ENCODE measurements at places on chromosomes 12 and 14.

DNA sequence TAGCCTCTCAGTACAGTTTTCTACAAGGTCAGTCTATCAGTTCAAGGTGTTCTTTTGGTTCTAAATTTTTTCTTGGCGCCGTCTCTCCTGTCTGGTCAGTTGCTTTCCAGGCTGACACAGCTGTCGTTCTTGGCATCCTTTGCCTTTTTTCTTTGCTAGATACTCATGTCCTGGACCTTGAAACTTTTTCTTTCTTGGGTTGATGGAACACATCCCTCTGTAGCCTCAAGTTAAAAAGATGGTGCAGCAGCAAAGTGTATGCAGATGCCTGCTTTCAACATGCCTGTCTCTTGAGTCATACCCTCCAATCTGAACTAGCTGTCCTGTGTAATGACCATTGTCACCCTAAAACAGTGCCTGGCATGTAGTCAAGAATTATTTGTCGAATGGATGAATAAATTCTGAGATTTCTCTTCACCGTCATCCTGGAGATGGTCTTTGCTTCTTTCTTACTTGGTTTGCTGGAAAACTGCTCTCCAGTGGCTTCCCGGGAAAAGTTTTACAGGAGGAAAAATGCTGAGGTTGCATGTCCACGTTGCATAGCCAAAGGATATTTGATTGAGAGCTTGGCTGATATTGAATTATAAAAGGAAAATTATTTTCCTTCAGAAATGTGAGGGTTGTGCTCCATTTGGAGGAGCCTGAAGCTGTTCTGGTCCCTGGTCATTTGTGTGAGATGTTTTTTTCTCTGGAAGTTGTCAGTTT lies 4.6 kb downstream of the NYNRIN start:
- DNase-seq: no peak

DNA sequence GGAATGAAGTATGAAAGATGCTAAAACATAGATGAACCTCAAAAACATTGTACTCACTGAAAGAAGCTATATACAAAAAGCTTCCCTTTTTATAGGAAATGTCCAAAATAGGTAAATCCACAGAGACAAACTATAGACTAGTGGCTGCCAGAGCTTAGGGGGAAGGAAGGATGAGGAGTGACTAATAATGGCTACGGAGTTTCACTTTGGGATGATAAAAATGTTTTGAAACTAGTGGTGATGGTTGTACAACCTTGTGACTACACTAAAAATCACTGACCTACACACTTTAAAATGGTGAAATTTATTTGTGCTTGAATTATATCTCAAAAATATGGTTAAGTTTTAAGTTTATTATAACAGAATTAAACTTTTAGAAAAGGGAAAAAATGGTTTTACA lies 37.1 kb upstream of the AMN1 start:
- no peak for DNase-seq

- no peak for DNase-seq
These were observed 3.7 kb upstream of the STAC3 start for GRCh38 chr12:57254506-57255280.

GRCh38 chr12:131785763-131786330 lies 42.3 kb upstream of the MMP17 start:
- no peak for DNase-seq

DNA sequence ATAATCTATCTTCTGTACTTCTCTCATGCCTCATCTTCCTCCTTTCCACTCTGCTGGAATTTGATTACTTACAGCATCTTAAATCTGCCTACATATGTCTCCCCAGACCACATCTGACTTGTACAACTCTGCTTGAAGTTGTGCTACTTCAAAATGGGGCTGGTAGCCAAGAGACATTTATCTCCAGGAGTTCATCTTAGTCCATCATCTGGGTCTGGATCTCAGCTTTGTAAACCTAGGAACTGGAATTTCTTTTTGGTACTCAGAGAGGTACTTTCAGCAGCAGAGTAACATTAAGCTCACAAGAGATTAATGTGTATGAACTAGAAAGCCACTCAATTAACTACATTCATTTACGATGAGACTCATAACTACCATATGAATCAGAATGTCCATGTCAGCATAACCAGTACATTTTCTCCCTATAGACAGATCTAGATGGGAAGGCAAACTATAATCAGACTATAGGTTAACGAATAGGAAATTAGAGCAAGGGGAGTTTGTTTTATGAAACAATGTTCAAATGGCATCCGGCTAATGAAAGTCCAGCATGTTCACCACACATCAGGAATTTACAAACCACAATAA lies 178.8 kb downstream of the CEP128 start:
- DNase-seq: no peak

GRCh38 chr12:125683748-125684381 lies 618.6 kb downstream of the AACS start:
- DNase-seq: peak; percentile 8

DNA sequence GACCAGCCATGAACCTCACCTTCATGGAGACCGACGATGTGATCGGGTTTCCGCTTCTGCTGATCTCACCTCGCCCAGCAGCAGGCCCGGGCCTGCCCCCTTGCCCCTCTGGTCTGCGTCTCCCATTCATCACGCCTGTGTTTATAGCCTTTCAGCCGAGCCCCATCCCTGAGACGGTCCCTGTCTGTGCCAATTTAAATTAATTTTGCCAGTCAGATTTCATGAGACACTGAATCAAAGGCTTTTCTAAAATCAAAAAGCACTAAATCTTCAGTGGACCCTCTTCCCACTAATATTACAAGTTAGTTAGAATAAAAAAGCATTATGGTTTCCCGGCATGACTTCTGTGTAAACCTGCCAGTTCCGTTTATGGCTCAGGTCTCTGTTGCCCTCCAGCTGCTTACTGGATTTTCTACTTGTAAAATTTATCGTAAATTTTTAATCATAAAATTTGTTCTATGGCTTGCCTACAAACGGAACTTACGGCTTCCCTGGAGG lies 155.9 kb downstream of the ESRRB start:
- DNase-seq: no peak

DNA sequence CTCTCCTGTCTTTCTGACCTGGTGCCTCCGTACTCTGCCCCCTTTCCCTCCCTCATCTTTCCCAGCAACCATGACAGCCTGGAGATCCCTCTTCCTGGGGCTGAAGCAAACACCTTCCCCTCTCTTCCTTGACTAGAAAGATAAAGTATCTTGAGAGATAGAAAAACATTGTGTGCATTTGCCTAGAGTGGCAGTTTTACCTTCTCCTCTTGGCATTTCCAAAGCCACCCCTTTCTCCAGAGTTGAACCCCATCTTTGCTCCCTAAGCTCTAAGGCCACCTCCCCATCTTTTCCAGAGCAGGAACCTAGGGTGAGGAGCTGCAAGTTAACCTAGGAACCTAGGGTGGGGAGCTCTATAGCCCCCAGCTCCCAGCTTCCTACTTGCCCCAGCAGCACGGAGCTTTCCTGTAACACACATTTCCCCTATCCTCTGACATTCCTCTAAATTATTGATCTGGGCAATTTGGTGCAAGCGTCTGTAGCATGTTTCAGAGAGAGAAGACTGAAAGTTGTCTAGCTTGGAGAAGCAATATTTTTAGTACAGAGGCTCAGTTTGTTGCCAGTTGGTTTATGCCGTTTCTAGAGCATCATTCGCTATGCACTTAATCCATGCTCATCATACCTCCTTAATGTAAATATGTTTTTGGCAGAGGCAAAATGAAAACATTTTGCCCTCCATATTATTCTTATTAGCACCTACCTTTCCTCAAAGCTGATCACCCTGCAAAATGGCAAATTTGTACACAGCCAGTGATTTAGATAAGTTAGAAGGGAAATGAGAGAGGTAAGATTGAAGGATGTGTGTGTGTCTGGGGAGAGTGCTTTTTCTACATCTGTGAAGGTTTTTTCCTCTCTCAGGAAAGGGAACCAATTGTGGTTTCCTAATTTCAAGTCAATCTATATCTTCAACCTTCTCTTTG lies 5.4 kb upstream of the TBX3 start:
- DNase-seq: no peak

DNA sequence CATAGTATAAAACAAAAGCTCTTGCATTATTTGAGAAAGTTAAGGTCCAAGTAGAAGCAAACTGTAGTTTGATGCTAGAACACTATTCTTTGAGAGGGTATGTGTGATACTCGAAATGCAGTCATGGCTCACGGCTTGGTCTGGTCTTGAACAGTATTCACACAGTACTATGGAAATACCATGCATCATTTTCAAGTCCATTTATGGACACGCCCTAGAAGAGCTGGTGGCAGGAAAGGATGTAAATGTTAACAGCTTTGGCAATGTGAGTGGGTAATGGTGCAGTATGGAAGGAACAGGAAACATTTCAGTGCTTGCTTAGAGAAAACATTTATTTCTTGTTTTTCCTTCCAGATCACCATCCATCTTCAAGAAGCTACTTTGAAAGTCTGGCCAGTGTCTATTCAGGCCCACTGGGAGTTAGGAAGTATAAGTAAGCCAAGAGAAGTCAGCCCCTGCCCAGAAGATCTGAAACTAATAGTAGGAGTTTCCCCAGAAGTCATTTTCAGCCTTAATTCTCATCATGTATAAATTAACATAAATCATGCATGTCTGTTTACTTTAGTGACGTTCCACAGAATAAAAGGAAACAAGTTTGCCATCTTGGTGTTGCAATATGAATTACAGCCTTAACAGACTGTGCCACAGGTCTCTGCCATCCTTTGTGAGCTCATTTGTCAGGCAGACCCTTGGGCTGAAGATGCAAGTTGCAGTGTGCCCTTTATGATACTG lies 5.7 kb upstream of the AKAP5 start:
- DNase-seq: no peak

- DNase-seq: no peak
These were observed 164.8 kb downstream of the AACS start for GRCh38 chr12:125229878-125230530.

- no peak for DNase-seq
These were observed 83.0 kb upstream of the FZD10 start for GRCh38 chr12:130079279-130079678.

DNA sequence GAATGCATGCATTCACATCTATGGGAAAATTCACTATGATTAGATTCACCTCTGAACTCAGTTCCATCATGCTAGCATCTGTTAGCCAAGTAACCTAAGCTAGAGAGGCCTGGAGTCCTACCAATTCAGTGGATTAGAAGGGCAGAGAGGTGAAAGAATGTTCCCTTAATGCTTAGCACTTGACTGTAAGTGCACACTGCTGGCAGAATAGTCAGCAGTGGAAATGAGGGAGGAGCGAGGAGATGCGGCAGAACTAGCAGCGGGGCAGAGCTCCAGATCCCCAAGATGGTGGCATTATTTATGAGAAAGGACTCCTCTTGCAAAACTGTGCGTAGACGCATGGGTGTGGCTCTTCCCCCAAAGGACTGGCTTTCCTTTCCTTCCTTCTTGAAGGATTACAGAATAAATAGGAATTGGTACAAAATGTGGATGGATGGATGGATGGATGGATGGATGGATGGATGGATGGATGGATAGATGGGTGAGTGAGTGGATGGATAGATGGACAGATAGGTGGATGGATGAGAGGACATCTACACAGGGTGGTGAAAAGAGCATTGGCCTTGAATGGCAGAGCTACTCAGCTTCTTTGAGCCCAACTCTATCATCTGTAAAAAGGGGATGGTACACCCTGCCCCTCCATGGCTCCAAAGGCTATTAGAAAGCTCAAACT lies 227.2 kb downstream of the CHST11 start:
- no peak for DNase-seq

DNA sequence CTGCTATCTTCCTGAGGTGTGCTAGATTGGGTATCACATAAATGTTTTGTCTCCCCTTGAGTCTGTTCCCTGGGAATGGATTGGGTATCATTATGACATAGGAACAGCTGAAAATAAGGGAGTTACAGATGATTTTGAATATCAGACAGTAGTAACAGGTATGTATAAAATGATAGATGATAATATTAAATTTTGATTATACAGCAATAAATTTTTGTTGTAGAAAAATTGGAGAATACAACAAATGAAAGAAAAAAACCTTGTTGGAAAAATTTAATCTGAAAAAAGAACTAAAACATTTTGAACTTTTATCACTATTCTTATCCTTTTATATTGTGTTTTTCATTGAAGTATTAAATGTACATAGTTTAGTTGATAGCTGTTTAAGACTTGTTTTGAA lies 43.2 kb downstream of the FBXO34 start:
- DNase-seq: no peak

GRCh38 chr12:89839444-89839843 lies 130.8 kb upstream of the ATP2B1 start:
- DNase-seq: no peak

DNA sequence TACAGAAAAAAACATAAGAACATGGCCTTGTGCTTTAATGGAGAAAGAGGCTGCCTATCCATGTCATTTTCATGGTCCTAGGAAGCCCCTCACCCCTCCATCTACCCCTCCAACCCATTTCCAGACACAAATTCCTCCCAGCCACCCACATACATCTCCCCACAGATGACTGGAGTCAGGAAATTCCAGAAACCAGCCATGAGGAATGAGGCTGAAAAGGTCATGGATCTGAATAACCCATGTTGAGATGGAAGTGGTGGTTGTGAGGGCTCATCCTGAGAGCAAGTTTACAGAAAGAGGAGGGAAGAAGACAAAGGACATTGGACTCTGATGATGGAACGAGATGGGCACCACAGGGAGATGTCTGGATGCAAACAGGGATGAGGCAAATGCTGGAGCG lies 23.9 kb upstream of the C12orf42 start:
- DNase-seq: no peak

- DNase-seq: no peak
These were observed 100.1 kb downstream of the PAH start for GRCh38 chr12:102816816-102817434.

- no peak for DNase-seq
These were observed 118.3 kb downstream of the DAAM1 start for GRCh38 chr14:59306775-59307174.

DNA sequence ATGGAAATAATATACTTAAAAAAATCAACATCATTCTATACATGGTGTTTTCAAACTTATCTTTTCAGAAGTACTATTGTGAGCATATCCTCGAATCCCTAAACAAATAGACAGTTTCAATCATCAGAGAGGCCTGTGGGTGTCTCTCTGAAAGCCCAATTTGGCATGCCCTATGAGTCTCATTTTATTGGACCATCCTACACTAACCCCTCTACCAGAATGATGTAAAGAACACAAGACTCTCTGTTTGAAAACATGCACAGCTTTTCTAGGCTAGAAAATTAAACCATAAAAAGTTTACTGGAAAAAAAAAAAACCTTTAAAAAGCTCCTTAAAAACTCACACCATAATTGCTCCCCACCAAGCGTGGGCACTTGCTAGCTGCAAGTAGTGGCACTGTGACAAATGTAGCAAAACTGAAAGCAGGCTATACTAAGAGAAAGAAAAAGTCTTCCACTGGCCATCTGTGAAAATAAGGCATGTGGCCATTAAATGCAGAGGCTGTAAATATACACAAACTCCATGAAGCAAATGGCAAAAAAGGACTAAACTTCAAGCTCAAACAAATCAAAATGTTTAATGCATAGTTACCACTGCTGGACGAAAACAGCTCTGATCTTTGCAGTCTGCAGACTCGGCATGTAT lies 394.2 kb downstream of the SOX5 start:
- DNase-seq: no peak

GRCh38 chr12:107992870-107993451 lies 136.1 kb upstream of the WSCD2 start:
- DNase-seq: no peak

- DNase-seq: no peak
These were observed 416.7 kb downstream of the PDZRN4 start for GRCh38 chr12:41604830-41605229.

- no peak for DNase-seq
These were observed 121.8 kb upstream of the NTF3 start for GRCh38 chr12:5310151-5310550.

GRCh38 chr12:128258866-128259555 lies 8.0 kb upstream of the TMEM132C start:
- DNase-seq: no peak

GRCh38 chr14:97233319-97233985 lies 436.3 kb downstream of the VRK1 start:
- DNase-seq: no peak
